Activated B cell treated with CpG ODN at 0.5 μM for 24 hours (primary cell): ENCODE measurements at places on chromosomes 1 and 21.

DNA sequence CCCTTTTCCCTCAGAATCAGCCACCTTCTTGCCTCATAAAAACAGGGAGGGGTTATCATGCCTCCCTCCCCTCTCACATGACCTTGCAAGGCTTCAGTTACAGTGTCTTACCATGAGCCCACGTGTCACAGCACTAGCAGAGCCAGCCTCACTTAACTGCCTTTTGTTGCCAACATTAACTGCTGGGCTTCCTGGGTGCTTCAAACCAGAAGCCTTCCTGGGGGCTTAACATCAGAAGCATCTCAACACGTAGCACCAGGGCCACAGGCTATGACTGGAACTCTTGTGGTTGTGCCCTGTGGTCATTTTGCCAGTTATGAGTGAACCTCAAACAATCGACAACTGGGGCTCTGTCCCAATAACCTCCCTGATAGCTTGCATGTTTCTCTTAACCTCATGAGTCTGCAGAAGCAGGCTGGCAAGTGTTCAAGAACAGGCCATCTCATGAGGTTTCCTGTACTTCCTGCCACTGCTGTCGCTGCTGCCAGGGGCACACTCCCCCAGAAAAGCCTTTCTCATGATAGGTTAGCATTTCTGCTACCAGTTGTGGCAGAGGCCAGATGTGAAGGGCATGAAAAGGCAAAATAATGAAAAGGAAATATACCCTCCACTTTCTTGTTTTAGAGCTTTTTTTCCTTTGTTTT is 132.2 kb downstream of the GLUL start:
- DNase-seq, result no peak
- no peaks in the 10 kb centered on the region for H3K36me3 ChIP-seq
- no peak overlapping the region for H3K4me3 ChIP-seq
- H3K27ac ChIP-seq, result no peak overlapping the region
- no peaks in the 10 kb centered on the region for H3K27me3 ChIP-seq
- peaks cover 5% of the 10 kb centered on the region for H3K4me1 ChIP-seq

- H3K36me3 ChIP-seq, result no peaks in the 10 kb centered on the region
- H3K27ac ChIP-seq, result no peak overlapping the region
- H3K4me1 ChIP-seq, result no peaks in the 10 kb centered on the region
- peaks cover 6% of the 10 kb centered on the region for H3K27me3 ChIP-seq
- no peak for DNase-seq
These were observed 224.7 kb downstream of the CAMTA1 start for GRCh38 chr1:7009741-7010525.

DNA sequence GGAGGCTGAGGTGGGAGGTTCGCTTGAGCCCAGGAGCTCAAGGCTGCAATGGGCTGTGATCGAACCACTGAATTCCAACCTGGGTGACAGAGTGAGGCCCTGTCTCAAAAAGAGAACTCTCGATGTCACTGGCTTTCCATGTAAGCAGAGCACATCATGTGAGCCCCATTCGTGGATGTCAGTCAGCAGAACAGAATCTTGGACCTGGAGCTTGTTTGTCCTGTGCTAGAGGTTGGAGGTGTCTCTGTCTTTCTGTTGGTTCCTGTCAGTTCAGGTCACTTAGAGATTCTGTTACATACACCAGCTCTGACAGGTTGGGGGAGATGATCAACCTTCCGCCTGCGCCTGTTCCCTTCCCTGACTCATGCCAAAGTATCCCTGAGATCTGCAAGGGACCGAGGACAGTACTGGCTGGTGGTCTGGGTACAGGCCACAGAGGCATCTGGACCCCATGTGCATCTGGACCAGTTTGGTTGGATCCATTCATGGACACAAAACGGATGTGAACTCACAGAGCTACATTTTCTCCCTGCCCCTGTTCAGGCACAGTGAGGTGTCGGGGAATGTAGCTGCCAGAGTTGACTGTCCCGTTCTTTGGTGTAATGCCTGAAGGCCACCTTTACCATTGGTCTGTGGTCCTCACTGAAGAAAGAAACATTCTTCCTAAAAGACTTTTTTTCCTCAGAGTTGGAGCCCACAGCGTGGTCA is 10.0 kb downstream of the ARF1 start:
- peaks cover 62% of the 10 kb centered on the region for H3K36me3 ChIP-seq
- H3K4me1 ChIP-seq, result peaks cover 68% of the 10 kb centered on the region
- DNase-seq, result no peak
- H3K27me3 ChIP-seq, result no peaks in the 10 kb centered on the region
- H3K4me3 ChIP-seq, result no peak overlapping the region

GRCh38 chr21:45552696-45553391 is 10.6 kb upstream of the SLC19A1 start:
- no peaks in the 10 kb centered on the region for H3K27me3 ChIP-seq
- no peak overlapping the region for H3K27ac ChIP-seq
- H3K4me1 ChIP-seq, result peaks cover 48% of the 10 kb centered on the region
- no peaks in the 10 kb centered on the region for H3K36me3 ChIP-seq

DNA sequence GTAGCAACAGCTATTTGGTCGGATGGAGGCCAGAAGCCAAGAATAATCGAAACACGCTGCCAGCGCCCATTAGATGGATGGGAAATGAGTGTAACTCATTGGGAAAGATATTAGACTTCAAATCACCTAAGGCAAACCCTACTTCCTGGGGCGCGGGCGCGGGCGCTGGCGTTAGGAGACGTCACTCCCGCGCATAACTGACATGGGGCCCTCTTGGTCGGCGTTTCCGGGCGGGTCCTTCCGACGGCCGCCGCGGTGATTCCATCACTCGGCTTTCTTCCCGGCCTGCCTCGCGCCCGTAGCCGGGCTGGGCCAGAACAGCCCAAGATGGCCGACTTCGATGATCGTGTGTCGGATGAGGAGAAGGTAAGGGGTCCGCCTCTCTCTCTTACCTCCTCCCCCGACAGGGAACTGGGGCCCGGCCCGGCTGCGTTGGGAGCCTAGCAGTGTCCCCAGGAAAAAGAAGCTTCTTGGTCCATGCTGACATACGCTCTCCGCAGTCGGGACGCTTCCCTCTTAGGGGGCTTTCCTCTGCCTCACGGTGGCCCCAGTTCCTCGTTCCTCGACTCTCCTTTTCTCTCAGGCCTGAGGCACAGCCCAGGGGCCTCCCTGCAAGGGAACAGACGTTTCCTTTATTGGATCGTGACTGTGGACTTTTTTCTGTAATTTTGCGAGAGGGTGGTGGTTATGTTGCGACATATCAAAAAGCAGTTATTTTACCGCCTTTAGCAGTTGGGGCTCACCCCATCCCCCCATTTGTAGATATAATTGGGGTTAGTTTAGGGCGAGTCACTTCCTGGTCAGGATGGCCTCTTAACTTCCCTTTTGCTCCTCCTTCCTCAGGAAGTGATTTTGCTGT is at the start of gene CAPZA1:
CAPZA1 (plus strand) TSS at position 315 of the 859 bp plus-strand sequence; CDS start at position 328, 13 bp downstream.
- H3K4me1 ChIP-seq, result peaks cover 54% of the 10 kb centered on the region
- peak within 1 kb of the TSS; percentile 99 for H3K27ac ChIP-seq
- DNase-seq, result peak; percentile 82
- H3K4me3 ChIP-seq, result peak within 1 kb of the TSS; percentile 97
